ENCODE measurements at places on chromosomes 7 and 10. TPM values are rescaled to one million over a fixed set of nuclear protein-coding genes. Genes with fewer than 3 reads are reported as not detected.
A peak's percentile ranks its signal among the peaks of the same experiment; 100 is the strongest.

DGKI gene
- not detected for total RNA-seq

DNA sequence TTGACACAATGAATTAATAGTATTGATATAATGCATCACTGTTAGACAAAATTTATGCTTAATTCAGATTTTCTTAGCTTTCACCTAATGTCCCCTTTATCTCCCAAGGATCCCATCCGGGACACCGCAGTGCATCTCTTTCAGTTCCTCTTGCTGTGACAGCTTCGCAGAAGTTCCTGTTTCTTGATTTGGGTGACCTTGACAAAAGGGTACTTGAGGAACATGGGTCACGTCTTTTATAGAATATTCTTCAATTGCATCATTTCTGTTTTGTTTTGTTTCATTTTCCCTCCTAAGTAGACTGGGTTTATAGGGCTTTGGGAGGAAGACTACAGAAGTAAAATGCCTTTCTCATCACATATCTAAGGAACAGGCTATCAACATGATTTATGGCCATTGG lies 453.2 kb downstream of the DPP6 start:
- H3K27me3 ChIP-seq: no peaks in the 10 kb centered on the region
- no peak overlapping the region for H3K27ac ChIP-seq
- H3K4me3 ChIP-seq: no peak overlapping the region
- no peaks in the 10 kb centered on the region for H3K36me3 ChIP-seq
- DNase-seq: no peak

DNA sequence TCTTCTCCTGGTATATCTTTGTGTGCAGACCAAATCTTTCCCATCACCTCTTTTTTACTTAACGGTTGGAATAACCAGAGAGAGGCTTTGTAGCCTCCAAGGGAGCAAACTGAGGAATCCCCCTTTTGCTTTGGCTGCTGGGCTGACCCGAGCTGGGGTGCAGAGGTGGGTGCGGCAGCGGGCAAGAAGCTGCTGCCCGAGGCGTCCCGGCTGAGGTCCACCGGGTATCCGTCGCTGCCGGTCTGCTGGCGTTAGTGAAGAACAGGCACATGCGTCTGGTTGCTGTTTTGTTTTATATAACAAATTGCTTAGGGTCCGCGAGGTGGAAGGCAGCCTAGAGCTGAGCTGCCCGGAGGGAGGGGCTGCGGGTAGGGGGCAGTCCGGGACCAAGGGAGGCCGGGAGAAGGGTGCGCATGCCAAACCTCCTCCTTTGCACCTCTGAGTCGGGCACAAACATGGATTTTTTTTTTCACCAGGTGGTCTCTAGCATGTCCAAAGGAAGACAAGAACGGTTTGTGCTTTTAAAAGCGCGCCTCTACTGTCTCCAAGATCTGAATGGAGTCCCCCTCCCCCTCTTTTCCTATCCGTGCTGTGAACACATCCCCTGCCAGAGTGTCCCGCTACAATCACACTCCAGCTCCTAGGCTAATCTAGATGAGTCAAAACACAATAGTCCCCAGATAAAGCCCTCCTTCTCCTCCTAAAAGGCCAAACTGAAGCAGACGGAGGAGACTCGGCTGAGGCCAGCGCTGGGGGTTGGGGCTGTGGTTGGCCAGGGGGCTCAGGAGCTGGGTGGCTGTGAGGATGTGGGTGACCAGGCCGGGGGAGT lies 6.8 kb upstream of the GATA3 start:
- DNase-seq: peak; percentile 45
- peaks cover 97% of the 10 kb centered on the region for H3K4me1 ChIP-seq
- H3K27ac ChIP-seq: no peak overlapping the region
- no peak overlapping the region for H3K4me3 ChIP-seq
- H3K36me3 ChIP-seq: no peaks in the 10 kb centered on the region

DNA sequence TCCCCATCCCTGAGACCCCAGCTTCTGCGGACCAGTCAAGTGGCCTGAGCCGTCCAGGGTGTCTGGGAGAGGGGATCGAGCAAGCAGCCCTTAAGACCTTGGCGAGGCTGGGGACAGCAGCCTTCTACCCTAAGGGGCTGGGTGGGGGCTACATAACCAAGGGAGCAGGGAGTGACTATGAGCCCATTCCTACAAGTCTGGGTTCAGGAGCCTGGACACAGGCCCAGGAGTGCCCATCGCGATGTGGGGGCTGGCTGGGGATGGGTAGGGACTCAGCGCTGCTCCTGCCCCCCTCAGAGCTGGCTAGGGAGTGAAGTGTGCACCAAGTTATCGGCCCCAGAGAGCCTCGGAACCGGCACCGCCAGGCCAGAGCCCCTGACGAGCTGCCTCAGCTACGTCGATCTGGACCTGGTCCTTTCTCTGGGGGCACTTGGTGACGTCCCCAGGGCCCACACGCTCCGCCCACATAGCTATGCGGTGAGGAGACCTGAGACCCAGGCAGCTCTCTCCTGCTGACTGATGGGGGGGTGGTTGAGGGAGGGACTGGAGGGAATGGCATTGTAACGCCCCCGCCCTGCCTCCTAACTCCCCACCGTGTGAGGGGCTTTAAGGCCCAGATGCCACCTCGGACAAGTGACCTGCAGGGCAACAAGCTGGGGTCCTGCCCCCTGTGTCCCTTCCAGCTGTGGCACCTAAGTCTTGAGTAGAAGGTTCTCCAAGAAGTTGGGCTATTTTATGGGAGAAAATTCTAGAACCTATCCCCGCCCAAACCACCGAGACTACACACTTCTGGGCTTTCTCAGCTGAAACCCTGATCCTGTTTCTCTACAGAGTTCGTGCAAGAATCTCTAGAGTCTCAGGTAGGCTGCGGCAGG lies 2.5 kb downstream of the SAP25 start:
- peaks cover 42% of the 10 kb centered on the region for H3K4me1 ChIP-seq
- no peak for DNase-seq
- peaks cover 28% of the 10 kb centered on the region for H3K36me3 ChIP-seq
- no peak overlapping the region for H3K27ac ChIP-seq
- no peaks in the 10 kb centered on the region for H3K27me3 ChIP-seq

GRCh38 chr7:151399906-151400305 lies 9.9 kb downstream of the WDR86 start:
- no peak overlapping the region for H3K4me3 ChIP-seq
- DNase-seq: no peak
- H3K4me1 ChIP-seq: peaks cover 10% of the 10 kb centered on the region
- no peak overlapping the region for H3K27ac ChIP-seq
